Esophagus muscularis mucosa (tissue), 4 donors: ENCODE measurements at places on chromosomes 6 and 20.

DNA sequence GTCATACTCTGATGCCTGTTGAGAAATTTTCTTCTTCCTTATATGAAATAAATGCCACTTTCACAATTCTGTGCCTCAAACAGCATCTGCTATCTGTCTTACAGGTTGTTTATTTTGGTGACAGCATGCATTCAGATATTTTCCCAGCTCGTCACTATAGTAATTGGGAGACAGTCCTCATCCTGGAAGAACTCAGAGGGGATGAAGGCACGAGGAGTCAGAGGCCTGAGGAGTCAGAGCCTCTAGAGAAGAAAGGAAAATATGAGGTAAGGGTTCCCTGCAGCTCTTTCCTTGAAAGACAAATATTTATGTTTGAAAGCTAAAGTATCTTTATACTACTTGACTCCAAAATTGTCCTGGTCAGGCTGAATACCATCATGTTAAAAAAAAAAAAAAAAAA lies 15.8 kb downstream of the TSPYL4 start:
- no peak for DNase-seq

GRCh38 chr6:76506808-76507207 lies 434.3 kb upstream of the IMPG1 start:
- no peak for DNase-seq

GRCh38 chr6:20409427-20409971 lies 7.8 kb downstream of the E2F3 start:
- no peak for DNase-seq

DNA sequence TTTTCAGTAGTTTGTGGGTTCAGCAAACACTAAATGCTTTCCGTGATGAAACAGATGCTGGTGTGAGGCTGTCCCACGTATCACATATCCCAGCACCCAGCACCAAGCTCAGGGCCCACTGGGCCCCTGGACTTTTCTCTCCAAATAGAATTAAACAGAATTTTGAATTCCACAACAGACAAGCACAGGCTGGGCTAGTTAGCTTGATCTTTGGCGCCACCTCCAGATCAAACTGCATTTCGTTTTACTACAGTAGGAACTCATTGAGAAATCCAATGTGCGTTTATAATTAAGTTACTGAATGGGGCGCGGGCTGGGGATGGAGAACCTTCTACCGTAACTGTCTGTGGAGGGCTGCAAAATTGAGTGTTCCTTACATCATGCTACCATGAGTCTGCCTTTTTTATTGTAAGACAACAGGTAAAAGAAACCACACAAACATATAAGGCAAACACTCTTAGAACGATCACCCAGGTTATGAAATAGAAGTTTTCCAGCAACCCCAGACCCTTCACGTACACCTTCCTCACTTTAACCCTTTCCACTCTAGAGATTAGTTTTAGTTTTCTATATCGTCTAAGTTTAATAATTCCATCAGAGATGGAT lies 107.8 kb downstream of the ZFP64 start:
- no peak for DNase-seq
